Tibial nerve (tissue), 4 donors: ENCODE measurements at places on chromosomes 12 and 14. TPM values are rescaled to one million over a fixed set of nuclear protein-coding genes. Genes with fewer than 3 reads are reported as not detected.

MYO1H gene
- not detected for total RNA-seq

RNASE1 gene
- 245 TPM for total RNA-seq

DNA sequence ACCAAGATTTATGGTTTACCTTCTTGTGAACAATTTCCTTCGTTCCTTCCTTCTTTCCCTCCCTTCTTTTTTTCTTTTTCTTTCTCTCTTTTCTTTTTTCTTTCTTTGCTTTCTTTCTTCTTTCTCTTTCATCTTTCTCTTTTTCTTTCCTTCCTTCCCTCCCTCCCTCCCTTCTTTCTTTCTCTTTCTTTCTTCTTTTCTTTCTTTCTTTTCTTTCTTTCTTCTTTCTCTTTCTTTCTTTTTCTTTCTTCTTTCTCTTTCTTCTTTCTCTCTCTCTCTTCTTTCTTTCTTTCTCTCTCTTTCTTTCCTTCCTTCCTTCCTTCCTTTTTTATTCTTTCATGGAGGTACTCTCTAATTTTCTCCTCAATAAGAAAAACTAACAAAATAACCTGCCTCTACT lies 462.1 kb upstream of the ATP2B1 start:
- H3K27me3 ChIP-seq, result no peaks in the 10 kb centered on the region
- no peak overlapping the region for H3K27ac ChIP-seq
- no peaks in the 10 kb centered on the region for H3K4me1 ChIP-seq
- no peak overlapping the region for H3K4me3 ChIP-seq

DNA sequence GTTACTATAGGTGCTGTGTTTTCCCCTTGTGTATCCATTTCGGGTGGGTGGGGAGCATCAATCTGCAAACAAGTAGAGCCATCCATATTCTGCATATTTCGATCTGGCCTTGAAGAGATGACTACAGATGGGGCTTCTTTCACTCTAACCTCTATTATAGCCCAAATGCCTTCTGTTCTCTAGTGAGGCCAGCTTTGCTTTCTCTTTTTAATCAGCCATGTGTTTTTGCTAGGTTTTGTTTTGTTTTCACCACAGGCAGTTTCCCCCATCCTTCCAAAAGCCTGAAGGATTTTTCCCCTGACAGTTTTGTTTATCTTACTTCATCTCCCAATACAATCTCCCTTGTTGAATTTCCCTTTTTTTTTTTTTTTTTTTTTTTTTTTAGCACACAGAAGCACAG lies 224.1 kb downstream of the BTG1 start:
- H3K4me3 ChIP-seq, result no peak overlapping the region
- H3K36me3 ChIP-seq, result no peaks in the 10 kb centered on the region
- H3K4me1 ChIP-seq, result peaks cover 3% of the 10 kb centered on the region
- no peaks in the 10 kb centered on the region for H3K27me3 ChIP-seq
- DNase-seq, result no peak

KERA gene
- total RNA-seq, result not detected

GATC gene
- 37.3 TPM for total RNA-seq

ALX1 gene
- not detected for total RNA-seq

- H3K36me3 ChIP-seq, result no peaks in the 10 kb centered on the region
- H3K4me1 ChIP-seq, result no peaks in the 10 kb centered on the region
- H3K27me3 ChIP-seq, result no peaks in the 10 kb centered on the region
Observed at GRCh38 chr12:90514325-90514724, 440.7 kb downstream of the CCER1 start.

DNA sequence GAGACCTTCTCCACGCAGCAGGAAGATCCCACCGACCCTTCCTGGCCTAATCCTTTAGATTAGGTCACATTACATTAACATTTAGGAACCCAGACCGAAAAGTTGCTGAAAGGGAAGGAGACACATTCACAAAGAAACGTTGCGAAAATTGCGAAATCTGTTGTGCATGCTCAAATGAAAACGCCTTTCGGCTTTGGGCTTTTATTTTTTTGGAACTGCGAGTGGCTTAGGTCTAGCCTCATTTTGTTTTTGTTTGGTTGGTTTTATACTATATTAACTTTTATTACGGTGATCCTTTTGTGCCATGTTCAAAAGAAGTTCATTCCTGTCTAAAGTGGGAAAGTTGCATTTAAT lies 1.5 kb downstream of the MYF6 start:
- DNase-seq, result no peak
- no peaks in the 10 kb centered on the region for H3K4me1 ChIP-seq
- H3K4me3 ChIP-seq, result peak overlapping the region; percentile 29
- peaks cover 19% of the 10 kb centered on the region for H3K27me3 ChIP-seq

GRCh38 chr12:32501835-32502333 lies 102.5 kb downstream of the FGD4 start:
- DNase-seq, result no peak
- peaks cover 11% of the 10 kb centered on the region for H3K4me1 ChIP-seq
- peak overlapping the region; percentile 23 for H3K4me3 ChIP-seq
- no peaks in the 10 kb centered on the region for H3K27me3 ChIP-seq
- peak overlapping the region; percentile 62 for H3K27ac ChIP-seq

DNA sequence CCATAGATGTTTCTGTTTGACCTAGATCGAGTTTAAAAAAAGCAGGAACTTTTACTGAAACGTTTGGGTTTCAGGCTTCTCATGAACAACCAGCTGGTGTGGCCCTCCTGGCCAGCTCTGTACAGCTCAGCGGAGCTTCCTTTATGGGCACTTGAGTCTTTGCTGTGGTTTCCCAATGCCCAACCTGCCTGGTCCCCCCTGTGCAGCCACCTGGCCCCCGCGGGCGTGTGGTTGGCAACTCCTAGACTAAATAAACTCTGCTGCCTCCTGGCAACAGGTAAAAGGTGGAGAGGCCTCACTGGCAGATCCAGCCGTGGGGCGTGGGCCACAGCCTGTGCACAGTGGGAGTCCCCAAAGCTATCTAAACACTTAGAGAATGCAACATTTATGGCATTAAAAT lies 38.7 kb downstream of the ADGRD1 start:
- H3K36me3 ChIP-seq, result no peaks in the 10 kb centered on the region
- H3K27ac ChIP-seq, result no peak overlapping the region
- no peaks in the 10 kb centered on the region for H3K27me3 ChIP-seq

OAS2 gene
- 3.1 TPM for total RNA-seq

DNA sequence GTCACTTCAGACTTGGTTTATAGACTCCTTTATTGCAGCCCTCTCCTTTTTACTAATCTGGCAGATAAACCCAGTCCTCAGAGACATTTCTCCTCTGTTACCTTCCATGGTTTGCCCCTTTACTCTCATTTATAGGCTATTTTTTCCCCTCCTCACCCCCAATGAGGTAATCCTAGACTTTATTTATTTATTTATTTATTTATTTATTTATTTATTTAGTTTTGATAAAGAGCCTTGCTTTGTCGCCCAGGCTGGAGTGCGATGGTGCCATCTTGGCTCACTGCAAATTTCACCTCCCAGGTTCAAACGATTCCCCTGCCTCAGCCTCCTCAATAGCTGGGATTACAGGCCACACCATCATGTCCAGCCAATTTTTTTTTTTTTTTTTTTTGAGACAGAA lies 8.4 kb downstream of the FGD4 start:
- no peaks in the 10 kb centered on the region for H3K36me3 ChIP-seq
- H3K4me3 ChIP-seq, result no peak overlapping the region
- H3K4me1 ChIP-seq, result no peaks in the 10 kb centered on the region
- no peak overlapping the region for H3K27ac ChIP-seq

DHRS2 gene
- total RNA-seq, result not detected

- DNase-seq, result no peak
- no peak overlapping the region for H3K27ac ChIP-seq
- no peaks in the 10 kb centered on the region for H3K4me1 ChIP-seq
- H3K36me3 ChIP-seq, result peaks cover 60% of the 10 kb centered on the region
- no peak overlapping the region for H3K4me3 ChIP-seq
Observed at GRCh38 chr12:111420494-111420893, 14.8 kb downstream of the SH2B3 start.

GALNT16 gene
- 11.7 TPM for total RNA-seq

GRCh38 chr12:6116471-6117021 lies 7.9 kb downstream of the VWF start:
- DNase-seq, result no peak
- H3K36me3 ChIP-seq, result no peaks in the 10 kb centered on the region
- peak overlapping the region; percentile 19 for H3K27ac ChIP-seq
- no peak overlapping the region for H3K4me3 ChIP-seq

DNA sequence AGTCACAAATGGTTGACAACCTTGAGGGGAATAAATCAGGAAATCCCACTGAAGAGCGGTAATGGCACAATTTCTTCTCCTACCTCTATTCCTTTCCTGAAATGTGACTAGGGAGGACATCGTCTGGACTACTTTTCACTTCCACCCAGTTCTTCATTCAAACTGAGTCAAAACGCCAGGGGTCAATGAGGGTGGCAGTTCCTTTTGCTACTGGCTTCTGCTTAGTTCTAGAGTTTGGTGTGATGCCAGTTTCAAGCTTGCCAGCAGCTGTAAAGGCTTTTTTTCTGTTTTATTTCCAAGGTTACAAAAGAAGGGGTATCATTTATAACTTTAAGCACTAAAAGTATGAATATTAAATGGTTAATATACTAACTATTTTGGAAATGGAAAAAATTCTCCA lies 286.5 kb downstream of the SOX5 start:
- no peak for DNase-seq
- H3K36me3 ChIP-seq, result no peaks in the 10 kb centered on the region
- peaks cover 7% of the 10 kb centered on the region for H3K4me1 ChIP-seq
- H3K4me3 ChIP-seq, result no peak overlapping the region
- no peak overlapping the region for H3K27ac ChIP-seq
- no peaks in the 10 kb centered on the region for H3K27me3 ChIP-seq

DNA sequence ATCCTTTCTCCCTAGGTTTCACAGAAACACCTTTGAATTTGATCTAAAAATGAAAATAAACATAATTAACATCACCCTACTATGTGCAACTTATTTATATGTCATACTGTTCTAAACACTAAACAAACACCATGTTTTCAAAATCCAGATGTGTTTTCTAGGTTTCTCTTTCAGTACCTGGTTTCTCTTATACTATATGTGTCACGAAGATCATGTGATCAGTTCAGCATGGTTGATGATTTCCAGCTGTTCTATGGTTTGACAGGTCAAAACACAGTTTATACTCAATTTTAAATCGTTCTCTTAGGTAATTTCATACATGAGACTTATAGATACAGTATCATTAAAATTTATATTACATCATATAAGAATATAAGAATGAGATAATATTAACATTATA lies 373.1 kb downstream of the SOX5 start:
- H3K36me3 ChIP-seq, result no peaks in the 10 kb centered on the region
- DNase-seq, result no peak
- H3K4me3 ChIP-seq, result no peak overlapping the region

GUCY2C gene
- not detected for total RNA-seq

ANO4 gene
- 0.63 TPM for total RNA-seq

GRCh38 chr12:113973109-113973904 lies 7.2 kb upstream of the RBM19 start:
- no peak for DNase-seq
- peaks cover 7% of the 10 kb centered on the region for H3K27me3 ChIP-seq
- no peaks in the 10 kb centered on the region for H3K36me3 ChIP-seq
- no peak overlapping the region for H3K4me3 ChIP-seq

GRCh38 chr12:93449277-93449676 lies 7.5 kb upstream of the UBE2N start:
- H3K27ac ChIP-seq, result no peak overlapping the region
- H3K4me1 ChIP-seq, result no peaks in the 10 kb centered on the region
- H3K4me3 ChIP-seq, result no peak overlapping the region
- H3K36me3 ChIP-seq, result no peaks in the 10 kb centered on the region
- no peak for DNase-seq

WNT5B gene
- total RNA-seq, result 18.1 TPM

DNA sequence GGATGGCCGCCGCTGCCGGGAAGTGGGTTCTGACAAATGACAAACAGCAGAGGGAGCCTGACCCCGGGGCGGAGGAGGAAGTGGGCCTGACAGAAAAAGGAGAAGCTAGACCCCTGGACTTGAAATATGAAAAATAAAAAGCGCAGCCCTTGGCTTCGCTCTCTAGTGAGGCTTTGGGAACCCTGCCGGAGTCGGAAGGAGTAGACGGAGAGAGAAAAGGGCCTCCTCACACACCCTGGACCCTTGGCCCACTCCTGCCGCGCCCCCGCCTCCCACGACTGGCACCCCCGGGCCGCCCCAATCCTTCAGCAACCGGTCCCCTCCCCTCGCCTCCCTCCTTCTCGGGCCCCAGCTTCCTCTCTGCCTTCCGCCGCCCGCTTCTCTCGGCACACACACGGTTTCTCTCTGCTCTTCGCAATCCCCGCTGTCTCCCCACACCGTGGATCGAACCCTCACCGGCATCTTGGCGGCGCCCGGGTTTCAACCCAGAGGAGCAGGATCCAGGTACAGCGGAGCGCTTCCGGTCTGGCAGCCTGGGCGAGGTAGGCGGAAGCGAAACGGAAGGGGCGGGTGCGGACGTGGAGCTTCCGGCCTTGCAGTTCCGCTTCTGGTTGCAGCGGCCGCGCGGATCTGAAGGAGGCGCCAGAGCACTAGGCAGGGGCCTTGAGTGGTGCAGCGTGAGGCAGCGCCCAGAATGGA lies at the start of gene ARPC3:
ARPC3 (minus strand) TSS at position 539 of the 699 bp plus-strand sequence; CDS start at position 462, 77 bp downstream.
- peaks cover 40% of the 10 kb centered on the region for H3K36me3 ChIP-seq
- no peaks in the 10 kb centered on the region for H3K27me3 ChIP-seq
- H3K27ac ChIP-seq, result peak within 1 kb of the TSS; percentile 95
- no peaks in the 10 kb centered on the region for H3K4me1 ChIP-seq

PLD4 gene
- 2.4 TPM for total RNA-seq

ESRRB gene
- 0.87 TPM for total RNA-seq

DNA sequence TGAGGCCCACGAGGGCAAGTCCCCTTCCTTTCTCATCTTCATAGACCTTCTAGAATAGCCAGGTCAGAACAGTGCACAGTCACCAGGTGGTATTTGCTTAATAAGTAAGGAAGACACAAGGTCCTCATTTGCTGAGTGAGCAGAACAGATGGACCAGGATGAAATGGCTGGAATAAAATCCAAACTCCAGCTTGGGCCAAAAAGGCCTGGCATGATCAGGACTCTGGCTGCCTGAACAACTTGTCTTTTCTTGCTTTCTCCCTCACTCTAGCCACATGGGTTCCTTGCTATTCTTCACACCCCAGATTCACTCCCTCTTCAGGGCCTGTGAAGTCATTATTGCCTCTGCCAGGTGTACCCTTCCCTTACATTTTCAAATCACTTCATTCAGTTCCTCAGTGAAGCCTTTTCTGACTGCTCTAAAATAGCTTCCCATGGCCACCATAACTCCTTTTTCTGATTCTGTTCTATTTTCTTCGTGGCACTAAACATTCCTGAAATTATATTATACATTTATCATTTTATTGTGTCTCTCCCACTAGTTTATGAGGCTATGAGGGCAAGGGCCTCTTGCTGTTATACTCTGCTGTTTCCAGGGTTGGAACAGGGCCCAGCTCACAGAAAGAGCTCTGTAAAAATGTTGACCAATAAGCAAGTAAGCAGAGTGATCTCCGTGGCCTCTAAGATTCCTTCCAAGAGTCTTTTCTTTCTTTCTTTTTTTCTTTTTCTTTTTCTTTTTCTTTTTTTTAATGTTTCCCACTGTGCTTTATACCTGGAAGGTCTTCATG lies 150.8 kb downstream of the TTC8 start:
- no peak for DNase-seq
- H3K27ac ChIP-seq, result no peak overlapping the region
- no peaks in the 10 kb centered on the region for H3K4me1 ChIP-seq
- H3K36me3 ChIP-seq, result no peaks in the 10 kb centered on the region
- no peaks in the 10 kb centered on the region for H3K27me3 ChIP-seq
- no peak overlapping the region for H3K4me3 ChIP-seq

- DNase-seq, result no peak
- H3K27me3 ChIP-seq, result no peaks in the 10 kb centered on the region
- peak overlapping the region; percentile 55 for H3K4me3 ChIP-seq
- H3K4me1 ChIP-seq, result peaks cover 10% of the 10 kb centered on the region
- H3K36me3 ChIP-seq, result no peaks in the 10 kb centered on the region
Observed at GRCh38 chr14:69259168-69259526, 811 bp upstream of the GALNT16 start.
